ENCODE measurements at places on chromosomes 2 and 18.

DNA sequence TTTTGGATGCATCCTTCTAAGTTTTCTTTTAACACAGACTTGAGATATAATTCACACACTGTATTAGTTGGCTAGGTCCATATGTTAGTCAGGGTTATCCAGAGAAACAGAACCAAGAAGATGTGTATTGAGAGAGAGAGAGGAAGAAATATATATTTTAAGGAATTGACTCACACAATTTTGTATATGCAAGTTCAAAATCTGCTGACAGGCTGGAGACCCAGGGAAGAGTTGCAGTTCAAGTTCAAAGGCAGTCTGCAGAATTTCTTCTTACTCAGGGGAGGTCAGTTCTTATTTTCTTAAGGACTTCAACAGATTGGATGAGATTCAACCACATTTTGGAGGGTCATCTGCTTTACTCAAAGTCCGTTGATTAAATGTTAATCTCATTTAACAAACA, 23.0 kb upstream of the MRO start:
- DNase-seq: no peak

- no peak for DNase-seq
Measured at GRCh38 chr18:21196426-21196825, 45.6 kb upstream of the GREB1L start.

DNA sequence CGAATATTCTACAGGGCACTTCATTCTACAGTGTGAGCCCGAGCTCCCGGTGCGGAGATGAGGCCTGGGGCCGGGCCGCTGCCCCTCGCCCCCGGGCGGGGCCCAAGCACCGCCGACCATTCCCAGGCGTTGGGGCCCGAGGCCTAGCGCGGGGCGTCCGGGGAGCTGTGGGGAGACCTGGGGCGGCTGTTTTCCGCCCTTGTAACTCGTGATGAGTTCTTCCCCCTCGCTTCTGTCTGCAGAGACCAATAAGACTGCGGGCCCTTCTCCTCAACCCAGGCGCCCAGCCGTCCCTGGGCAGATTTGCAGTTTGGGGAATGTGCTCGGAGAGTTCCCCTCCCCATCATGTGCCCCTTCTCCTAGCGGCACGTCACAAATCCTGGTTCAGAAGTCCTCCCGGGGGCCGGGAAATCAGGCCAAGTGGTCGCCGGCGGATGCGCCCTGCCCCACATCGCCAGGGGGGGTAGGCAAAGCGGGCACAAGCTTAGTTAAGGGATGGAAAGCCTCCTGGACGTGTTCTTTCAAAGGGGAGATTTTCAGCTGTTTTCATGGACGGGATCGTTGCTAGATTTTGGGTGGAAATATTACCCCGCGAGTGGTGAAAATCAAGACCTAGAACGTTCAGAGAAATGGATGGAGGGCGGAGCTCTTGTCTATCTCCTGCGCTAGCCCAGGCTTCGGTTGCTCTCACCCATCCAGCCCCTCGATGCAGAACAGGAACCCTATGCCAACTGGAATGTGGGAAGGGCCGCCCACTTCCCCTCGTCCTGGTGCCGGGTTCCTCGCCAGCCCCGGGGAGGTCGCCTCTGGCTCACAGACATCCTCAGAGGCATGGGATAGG, 18.8 kb upstream of the HAAO start:
- peak; percentile 74 for DNase-seq

DNA sequence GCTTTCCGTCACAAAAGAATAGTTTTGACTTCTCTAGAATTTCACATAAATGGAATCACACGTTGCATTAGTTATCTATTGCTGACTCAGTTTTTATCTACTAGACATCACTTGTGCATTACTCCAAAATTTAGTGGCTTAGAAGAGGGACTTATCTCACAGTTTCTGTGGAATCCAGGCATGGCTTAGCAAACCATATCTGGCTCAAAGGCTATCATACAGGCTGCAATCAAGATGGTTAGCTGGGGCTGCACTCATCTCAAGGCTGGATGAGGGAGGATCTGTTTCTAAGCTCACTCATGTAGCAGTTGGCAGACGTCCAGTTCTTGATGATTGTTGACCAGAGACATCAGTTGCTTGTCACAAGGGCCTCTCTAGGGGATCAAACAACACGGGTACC, 6.6 kb upstream of the DSC3 start:
- DNase-seq: no peak

DNA sequence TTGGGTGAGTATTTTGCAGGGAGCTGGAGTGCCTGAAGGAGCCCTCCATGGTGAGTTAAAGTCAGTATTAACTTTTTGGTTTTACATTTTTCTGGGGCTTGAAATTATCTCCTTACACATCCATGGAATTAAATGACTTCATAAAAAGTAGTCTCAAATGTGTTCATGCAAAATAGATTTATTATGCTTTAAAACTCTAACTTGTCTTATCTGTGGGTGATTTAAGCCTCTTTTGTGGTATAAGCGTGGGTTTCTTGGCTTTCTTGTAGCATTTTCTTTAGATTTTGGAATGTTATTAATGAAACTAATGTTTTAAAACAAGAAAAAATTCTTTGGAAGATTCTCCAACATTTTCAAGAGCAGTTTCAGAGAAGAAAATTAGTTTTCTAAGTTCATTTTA, 27.8 kb downstream of the NABP1 start:
- DNase-seq: no peak

GRCh38 chr2:238216651-238217184, 13.2 kb upstream of the ILKAP start:
- DNase-seq: no peak

- no peak for DNase-seq
Measured at GRCh38 chr2:176130147-176130956, 847 bp downstream of the HOXD8 start.

GRCh38 chr18:65468881-65469280, 281.9 kb upstream of the CDH7 start:
- DNase-seq: no peak

DNA sequence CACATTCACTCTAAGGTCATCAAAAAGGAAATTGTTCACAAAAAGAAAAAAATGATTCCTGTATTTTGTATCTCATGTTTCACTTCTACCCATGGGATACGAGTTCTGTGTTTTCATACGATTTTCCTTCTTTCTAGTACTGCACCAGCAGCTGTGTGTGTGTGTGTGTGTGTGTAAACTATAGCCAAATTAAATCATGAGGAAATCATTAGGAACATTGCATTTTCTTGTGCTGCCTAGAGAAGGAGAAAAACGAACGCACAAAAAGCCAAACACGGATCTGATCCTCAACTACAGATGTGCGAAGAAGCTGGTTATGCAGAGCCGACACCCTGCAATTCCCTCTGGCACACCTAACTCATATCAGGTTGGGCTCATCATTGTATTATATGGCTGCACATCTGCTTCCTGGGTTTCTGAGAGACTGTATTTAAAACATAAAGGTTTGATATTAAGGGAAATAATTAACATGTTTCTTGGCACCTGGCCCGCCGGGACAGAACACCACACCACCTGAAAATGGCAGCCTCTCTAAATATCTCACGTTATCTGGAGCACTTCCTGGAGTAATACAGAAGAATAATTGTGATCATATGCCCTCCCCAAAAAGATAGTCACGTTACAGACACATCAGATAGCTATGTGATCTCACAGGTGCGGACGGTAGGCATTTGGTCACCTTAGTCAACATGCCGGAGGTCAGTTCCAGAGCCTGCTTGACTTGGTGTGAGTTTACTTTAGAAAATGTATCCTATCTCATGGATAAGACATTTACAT, 586.3 kb upstream of the SALL3 start:
- DNase-seq: no peak

DNA sequence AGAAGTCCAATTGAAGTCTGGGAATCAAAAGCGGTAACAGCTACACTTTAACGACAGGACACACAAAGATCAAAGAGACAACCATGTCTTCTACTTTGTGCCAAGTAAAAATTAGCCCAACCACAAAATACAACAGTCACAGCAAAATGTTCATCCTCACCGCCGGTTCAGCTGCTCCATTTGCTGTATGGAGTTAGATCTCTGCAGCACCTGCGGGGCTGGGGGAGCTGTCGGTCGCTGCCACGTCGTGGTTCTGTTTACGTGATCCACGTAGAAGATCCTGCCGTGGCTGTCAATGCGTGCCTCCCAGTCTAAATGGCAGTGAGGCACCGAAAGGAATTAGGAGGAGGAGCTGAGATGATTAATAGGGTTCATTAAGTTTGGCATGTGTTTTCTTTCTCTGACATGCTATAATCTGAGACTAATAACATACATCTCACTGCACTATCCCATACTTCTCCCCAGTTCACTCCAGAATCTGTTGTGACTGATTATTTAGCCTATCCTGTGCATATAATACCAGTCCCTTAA, 136.5 kb upstream of the STK17B start:
- DNase-seq: no peak

DNA sequence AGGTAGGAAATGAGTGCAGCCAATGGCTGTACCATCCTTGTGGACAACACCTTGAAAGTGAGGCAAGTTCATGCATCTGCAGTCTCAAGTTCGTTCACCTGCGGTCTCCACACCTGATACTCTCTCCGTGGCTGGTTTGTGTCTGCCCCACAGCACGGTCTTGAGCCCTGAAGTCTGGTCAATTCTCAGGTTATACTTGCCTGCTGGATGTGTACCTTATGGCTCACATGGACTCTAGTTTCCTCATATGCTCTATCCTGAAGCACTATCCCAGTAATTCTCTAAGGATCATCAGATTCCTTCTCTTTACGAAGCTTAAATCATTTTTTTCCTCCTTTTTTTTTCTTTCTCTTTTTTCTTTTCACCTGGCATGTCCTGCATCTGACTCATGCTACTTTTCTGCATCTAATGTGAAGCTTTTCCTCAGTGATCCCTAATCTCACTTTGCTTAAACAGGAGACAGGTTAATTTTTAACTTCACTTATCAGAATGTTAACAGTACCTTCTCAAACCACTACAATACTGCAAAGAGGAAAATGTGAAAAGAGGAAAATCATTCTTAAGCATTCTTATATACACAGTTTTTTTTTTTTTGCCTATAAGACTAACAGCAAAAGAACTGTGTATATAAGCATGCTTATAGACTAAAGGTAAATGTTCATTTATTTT, 511.2 kb downstream of the SOX11 start:
- no peak for DNase-seq

- DNase-seq: no peak
Measured at GRCh38 chr2:151237422-151238025, 24.1 kb downstream of the RBM43 start.

All from GM13976 (cell line).